Urinary bladder (tissue), 4 donors: ENCODE measurements at places on chromosomes 11 and 22. TPM values are rescaled to one million over a fixed set of nuclear protein-coding genes. Genes with fewer than 3 reads are reported as not detected.

Gene C11orf52
- 2.7 TPM for total RNA-seq

Gene SMIM35
- total RNA-seq = not detected

Gene TRIM51
- total RNA-seq = not detected

Gene OR51I1
- 0.63 TPM for total RNA-seq

Gene LYVE1
- 141 TPM for total RNA-seq

Gene CCDC157
- 2.1 TPM for total RNA-seq

GRCh38 chr22:41920271-41920976 is 5.5 kb upstream of the SHISA8 start:
- DNase-seq = no peak

DNA sequence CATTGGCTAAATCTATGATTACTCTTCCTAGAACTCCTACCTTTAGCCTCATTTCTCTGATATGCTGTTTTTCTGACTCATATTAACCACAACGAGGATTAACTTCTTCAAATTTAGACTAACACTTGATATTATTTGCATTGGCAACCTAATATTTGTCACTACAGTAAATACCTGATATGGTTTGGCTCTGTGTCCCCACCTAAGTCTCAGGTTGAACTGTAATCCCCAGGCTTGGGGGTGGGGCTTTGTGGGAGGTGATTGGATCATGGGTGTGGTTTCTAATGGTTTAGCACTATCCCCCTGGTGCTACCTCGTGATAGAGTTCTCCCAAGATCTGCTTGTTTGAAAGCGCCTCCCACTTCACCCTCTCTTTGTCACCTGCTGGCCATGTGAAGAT is 17.1 kb upstream of the MED17 start:
- DNase-seq = no peak

DNA sequence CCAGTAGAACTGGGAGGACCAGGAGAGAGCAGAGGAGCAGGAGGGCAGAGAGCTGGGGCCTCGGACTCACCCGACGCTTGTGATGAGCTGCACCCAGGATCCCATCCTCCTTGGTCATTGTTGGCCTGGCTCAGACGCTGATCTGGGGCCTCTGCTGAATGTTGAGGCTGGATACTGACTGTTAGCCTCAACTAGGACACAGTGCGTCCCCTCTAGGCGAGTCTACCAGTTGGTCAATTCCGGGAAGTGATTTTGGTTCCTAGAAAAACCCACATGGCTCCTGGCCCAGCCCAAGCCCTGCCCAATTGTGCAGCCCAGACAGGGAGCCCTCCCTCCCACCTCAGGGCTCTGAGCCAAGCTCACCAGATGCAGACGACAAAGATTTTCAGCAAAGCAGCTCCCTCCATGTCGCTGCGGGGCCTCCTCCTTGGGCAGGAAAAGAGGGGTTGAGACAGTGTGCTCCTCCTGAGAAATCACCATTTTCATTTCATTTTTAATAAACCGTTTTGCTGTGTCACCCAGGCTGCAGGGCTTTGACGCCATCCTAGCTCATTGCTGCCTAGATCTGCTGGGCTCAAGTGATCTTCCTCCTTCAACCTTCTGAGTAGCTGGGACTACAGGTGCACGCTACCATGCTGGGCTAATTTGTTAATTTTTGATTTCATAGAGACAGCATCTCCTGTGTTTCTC is at the start of gene APOL4:
Gene APOL4 (minus strand): TSS at position 180 of the 690 bp plus-strand sequence. CDS start 75 bp downstream, at position 105.
- DNase-seq = peak; percentile 72

GRCh38 chr11:18191376-18191775 is 18.7 kb downstream of the MRGPRX4 start:
- no peak for DNase-seq

DNA sequence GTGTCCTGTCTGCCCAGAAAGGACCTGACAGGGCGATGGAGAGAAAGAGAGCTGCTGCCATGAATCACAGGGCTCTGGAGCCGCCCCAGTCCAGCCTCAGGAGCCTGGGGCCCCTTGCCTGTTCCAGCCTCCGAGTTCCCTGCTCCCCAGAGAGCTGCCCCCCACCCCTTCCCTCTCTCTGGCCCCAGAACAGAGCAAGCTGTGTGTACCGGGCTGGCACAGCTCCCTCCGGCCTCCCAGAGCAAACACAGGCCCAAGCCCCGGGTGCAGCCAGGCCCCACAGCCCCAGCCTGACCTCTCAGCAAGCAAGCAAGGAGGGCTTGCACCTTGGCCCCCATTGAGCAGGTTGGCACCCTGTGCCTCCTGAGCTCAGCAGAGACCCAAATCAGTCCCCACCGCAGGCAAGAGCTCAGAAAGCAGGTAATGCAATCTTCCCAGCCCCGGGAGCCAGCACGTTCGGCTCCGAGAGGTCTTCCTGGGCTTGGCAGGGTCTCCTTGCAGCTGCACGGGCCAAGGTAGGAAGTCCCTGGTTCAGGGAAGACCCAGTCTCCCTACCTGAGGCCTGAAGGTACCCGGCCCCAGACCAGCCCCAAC is 1.4 kb downstream of the PACSIN3 start:
- DNase-seq = no peak

GRCh38 chr11:64498136-64498535 is 92.9 kb upstream of the SLC22A12 start:
- no peak for DNase-seq

DNA sequence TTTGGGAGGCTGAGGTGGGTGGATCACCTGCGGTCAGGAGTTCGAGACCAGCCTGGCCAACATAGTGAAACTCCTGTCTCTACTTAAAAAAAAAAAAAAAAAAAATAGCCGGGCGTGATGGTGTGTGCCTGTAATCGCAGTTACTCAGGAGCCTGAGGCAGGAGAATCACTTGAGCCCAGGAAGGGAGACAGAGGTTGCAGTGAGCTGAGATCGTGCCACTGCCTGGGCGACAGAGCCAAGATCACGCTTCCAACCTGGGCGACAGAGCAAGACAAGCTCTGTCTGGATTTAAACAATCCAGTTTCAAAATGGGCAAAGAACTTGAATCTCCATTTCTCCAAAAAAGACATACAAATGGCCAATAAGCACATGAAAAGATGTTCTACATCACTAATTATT is 12.5 kb downstream of the LMO2 start:
- DNase-seq = no peak

GRCh38 chr22:20126284-20127029 is 5.1 kb upstream of the ZDHHC8 start:
- no peak for DNase-seq

DNA sequence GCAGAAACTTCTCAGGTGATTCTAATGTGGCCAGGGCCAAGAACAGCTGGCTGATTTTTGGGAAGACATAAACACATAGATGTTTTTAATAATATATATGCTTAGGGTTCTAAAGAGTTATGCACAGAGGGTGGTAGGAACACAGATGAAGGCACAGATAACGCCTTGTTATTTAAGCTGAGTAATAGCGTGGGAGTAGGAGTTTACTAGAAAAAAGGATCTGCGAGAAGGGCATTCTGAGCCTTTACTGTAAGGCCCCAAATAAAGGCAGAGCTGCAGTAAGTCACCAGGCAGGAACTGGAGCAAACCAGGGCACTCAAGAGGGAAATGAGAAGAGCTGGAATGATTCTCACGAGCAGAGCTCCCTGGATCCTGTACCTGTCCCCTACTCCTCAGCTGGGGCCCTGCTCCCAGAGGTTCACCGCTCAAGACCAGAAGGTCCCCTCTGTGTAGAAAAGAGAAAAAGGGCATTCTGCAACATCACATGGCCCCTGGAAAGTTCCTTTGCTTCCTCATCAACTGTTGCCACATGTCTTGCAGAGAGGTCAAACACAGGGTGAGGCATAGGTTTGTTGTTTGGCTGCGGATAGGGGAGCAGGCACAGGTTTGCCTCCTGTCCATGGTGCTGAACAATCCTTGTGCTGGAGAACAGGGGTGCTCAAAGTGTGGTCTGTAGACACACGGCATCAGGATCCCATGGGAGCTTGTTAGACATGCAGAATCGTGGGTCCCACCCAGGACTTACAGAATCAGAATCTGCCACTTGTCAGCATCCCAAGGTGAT is 125.7 kb downstream of the TENM4 start:
- no peak for DNase-seq

GRCh38 chr11:100632941-100633452 is 54.1 kb upstream of the ARHGAP42 start:
- peak; percentile 33 for DNase-seq

GRCh38 chr11:131909426-131910177 is 539.2 kb downstream of the NTM start:
- no peak for DNase-seq

DNA sequence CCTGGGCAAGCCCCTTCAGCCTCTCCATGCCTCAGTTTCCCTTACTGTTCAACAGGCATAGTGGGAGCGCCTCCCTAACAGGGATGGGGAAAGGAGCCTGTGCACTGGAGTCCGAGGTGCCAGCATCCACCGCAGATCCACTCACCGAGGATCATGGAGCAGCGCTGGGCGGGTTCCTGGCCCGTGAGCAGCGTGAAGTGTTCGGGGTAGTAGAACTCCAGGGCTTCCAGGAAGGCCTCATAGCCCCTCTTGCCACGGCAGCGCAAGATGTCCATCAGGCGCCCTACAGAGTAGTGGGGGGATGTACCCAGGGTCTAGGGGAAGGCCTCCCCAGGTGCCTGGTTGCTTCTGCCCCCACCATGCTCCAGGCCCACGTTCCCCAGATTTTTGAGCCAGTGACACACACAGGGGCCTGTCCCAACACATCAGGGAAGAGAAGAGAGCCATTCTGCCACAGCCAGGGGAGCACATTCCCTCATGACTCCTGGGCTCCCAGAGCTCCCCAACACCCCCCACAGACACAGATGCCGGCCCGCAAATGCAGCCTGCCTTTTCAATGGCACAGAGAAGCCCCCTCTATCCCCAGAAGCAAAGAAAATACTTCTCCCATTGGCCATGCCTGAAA is 1.3 kb downstream of the CARD10 start:
- DNase-seq = no peak

- no peak for DNase-seq
Observed at GRCh38 chr22:42127606-42128005, 3.0 kb downstream of the CYP2D6 start.

- peak; percentile 32 for DNase-seq
Observed at GRCh38 chr22:42399315-42400271, 32.6 kb downstream of the NFAM1 start.
